ENCODE measurements at places on chromosomes 5 and 9.

DNA sequence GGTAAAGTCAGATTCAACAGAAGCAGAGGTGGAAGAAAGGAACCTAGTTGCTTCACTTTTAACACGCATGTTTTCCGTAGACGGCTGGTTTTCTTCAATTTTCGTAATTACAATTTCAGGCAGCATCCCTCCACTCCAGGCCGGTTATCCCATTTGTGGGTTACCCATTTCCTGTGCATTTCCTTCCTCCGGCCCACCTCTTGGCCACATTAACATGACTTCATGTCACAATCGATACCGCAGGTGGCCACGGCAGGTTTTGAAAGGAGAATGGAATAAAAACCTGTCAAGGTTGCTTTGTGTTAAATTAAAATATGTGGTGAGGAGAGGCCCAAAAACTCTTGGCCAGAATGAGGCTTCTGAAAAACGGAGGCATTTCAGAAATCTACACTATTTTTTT lies 130.2 kb downstream of the PCSK5 start:
- no peak for DNase-seq

DNA sequence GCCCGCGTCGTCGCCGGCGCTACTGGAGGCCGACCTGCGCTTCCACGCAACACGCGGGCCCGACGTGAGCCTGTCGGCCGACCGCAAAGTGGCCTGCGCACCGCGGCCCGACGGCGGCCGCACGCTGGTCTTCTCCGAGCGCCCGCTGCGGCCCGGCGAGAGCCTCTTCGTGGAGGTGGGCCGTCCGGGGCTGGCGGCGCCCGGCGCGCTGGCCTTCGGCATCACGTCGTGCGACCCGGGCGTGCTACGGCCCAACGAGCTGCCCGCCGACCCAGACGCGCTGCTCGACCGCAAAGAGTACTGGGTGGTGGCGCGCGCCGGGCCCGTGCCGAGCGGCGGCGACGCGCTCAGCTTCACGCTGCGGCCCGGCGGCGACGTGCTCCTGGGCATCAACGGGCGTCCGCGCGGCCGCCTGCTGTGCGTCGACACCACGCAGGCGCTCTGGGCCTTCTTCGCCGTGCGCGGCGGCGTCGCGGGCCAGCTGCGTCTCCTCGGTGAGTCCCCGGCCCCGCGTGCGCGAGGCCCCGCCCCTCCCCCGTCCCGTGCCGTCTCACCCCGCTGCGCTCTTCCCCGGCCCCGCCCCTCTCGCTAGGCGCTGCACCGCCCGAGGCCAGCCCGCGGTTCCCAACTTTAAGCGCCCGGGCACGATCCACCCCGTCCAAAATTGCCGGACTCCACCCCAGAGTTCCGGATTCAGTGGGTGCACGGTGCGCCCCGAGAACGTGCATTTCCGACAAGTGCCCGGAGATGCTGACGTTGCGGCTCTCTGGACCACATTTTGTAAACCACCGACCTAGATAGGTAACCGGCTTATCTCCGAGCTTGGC lies 42.8 kb downstream of the NEURL1B start:
- DNase-seq, result no peak

GRCh38 chr5:126354012-126354857 lies 69.0 kb upstream of the GRAMD2B start:
- DNase-seq, result no peak

DNA sequence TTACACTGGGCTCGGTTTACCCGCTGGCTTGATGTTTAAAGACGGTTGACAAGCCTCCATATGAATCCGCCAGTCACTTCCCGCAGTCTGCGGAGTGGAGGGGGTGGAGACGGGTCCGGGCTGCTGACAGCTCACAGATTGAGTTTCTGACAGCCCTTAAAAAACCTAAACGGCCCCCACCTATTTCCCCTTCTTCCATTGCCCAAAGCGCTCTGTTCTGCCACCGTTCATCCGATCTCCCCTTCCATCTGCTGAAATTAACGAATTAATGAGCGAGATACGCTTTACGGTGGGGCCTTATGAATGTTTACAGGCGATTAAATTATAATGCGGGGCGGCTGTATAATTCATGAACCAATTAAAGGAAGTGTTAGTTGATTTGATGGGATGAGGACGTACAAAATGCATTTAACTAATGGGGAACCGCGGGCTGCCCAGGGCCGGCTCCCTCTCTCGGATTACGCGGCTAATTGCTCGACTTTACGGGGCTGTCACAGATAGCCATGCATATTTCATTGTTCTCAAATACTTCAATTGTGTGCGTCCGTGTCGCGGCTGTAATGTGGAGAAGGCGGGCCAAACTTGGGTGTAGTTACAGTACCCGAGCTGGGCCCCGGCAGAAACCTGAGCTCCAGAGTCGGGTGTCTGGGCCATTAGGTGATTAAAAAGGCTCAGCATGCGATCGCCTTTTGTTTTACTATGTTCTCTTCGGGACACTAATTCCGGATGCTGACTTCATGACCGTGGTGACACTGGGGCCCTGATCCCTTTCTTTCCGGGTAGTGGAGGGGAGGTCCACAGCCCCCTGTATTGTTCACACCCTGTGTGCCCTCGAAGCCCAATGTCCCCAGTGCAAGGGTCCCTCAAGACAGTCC lies 74.9 kb downstream of the GTF3C4 start:
- no peak for DNase-seq

GRCh38 chr9:36041506-36041905 lies 4.8 kb downstream of the RECK start:
- DNase-seq, result no peak

DNA sequence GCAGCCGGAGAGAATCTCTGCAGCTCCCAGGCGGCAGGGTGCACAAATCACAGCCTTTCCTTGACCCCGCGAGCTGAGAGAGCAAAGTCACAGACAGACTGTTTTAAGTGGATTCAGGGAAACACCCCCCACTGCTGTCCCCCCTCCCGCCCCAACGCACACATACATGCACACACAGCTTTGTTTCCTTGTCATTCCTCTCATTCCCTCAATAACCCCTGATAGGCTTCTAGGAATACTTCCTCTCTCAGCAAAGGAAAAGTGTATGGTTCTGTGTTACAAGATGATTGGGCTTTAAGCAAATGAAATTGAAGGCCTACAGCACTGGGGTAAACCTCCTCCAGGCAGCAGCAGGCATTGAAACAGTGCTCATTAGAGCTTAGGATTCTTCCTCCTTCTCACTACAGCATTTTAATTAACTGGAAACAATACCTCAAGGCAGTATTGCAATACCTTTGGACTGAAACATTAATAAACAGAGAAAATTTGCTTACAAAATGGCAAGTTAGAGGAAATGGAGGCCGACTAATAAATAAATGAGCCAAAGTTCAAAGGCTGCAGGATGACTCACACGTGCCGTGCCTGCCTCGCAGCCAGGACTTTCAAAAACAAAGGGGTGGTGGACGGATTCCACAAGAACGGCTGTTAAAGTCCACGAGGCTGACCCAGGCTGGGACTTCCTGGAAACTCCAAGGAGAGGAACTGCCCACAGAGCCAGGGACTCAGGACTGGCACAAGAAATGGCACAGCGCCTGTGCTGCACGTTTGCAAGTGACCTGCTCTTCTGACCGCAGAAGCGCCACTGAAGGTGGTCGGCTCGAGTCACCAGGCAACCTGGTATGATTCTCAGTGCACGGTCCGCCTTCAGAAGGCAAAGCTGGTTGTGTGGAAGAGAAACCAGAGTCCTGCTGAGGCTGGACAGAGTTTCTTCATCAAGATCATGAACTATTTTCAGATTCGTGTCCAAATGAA lies 236.2 kb downstream of the SYK start:
- peak; percentile 87 for DNase-seq

- no peak for DNase-seq
Observed at GRCh38 chr5:41908374-41909079, 4.4 kb downstream of the RIMOC1 start.

- DNase-seq, result no peak
Observed at GRCh38 chr9:137251194-137251461, at the start of gene STPG3. STPG3 (plus strand) TSS chr9:137251286; CDS start chr9:137251287, 1 bp downstream.

DNA sequence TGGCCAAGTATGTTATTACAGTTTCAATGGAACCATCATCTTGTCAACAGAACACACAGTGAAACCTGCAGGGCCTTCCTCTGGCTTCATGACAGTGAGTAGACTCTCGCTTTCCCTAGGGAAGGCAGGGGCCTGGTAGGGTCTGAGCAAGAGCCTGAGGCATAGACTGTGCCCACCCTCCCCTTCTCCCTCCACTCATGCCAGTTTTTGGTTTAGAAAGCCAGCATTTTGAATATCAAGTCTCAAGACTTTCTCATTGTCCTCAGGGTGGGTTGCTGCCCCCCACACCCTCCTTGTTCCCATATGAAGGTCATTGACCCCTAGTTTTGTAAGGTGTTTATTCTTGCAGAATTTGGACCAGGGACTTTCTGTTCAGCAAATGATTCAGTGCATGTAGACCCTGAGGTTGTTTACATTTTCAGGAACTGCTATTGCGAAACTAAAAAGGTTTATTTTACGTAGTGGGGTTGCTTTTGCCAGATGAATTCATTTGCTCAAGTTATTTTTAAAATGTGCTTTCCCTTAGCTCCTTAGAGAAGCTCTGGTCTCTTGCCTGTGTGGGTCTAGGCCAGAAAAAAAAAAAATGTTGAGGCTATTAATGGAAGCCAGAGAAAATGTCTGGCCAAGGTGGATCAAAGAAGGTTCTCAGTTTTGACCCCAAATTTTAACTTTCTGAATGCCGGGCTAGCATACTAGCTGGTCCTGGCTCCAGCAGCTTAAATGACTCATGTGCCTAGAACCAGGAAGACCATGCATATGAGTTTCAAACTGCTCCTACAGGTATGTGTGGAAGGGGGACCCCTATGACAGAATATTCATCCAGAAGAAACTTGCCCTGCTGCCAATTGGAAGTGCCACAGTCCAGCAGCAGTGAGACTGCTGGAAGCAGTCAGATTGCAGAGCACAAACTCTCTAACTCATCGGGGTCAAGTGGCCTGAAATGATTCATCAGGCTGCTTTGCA lies 10.1 kb upstream of the MOB3B start:
- DNase-seq, result peak; percentile 25

Data from left colon (tissue), 2 donors.